ENCODE measurements at places on chromosomes 16 and 17. TPM values are rescaled to one million over a fixed set of nuclear protein-coding genes. Genes with fewer than 3 reads are reported as not detected.

- peaks cover 50% of the 10 kb centered on the region for H3K4me1 ChIP-seq
- H3K27ac ChIP-seq: peak within 1 kb of the TSS; percentile 90
- DNase-seq: peak; percentile 85
- peaks cover 42% of the 10 kb centered on the region for H3K36me3 ChIP-seq
- H3K4me3 ChIP-seq: peak within 1 kb of the TSS; percentile 86
These were observed at the start of gene AMDHD2 for GRCh38 chr16:2520097-2520783. AMDHD2 (plus strand) TSS chr16:2520371; CDS start chr16:2520459, 88 bp downstream.

Gene SLC38A8
- not detected for total RNA-seq

DNA sequence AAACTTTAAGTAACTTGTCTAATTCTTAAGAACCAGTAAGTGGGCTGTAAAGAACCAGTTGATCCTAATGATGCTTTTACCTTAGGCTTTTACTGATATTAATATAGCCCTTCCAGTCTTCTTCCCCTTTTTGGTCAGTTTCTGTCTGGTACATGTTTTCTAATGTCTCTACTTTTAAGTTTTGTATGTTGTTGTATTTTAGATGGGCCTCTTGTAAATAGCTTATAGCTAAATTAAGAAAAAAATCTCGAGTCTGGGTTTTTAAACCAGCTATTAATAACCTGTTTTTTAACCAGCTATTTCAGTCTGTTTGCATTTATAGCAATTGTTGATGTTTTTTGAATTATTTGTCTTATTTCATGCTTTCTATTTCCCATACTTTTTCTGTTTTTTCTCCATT, 79.0 kb downstream of the PITPNC1 start:
- H3K27ac ChIP-seq: no peak overlapping the region
- DNase-seq: no peak
- H3K4me1 ChIP-seq: no peaks in the 10 kb centered on the region
- peaks cover 4% of the 10 kb centered on the region for H3K27me3 ChIP-seq
- H3K4me3 ChIP-seq: no peak overlapping the region

Gene CCL5
- total RNA-seq: 0.26 TPM

GRCh38 chr16:635573-636205, 416 bp downstream of the METTL26 start:
- no peak overlapping the region for H3K27ac ChIP-seq
- no peaks in the 10 kb centered on the region for H3K4me1 ChIP-seq
- peak overlapping the region; percentile 90 for H3K4me3 ChIP-seq
- peaks cover 8% of the 10 kb centered on the region for H3K27me3 ChIP-seq
- no peak for DNase-seq

Gene MAPK8IP3
- 33.5 TPM for total RNA-seq

- no peak overlapping the region for H3K4me3 ChIP-seq
- peaks cover 18% of the 10 kb centered on the region for H3K4me1 ChIP-seq
- H3K27me3 ChIP-seq: no peaks in the 10 kb centered on the region
- no peak for DNase-seq
- no peaks in the 10 kb centered on the region for H3K36me3 ChIP-seq
- H3K27ac ChIP-seq: no peak overlapping the region
These were observed 26.4 kb upstream of the PITPNA start for GRCh38 chr17:1588821-1589585.

All from HFFc6 (cell line).